ENCODE measurements at places on chromosomes 11 and 22.

DNA sequence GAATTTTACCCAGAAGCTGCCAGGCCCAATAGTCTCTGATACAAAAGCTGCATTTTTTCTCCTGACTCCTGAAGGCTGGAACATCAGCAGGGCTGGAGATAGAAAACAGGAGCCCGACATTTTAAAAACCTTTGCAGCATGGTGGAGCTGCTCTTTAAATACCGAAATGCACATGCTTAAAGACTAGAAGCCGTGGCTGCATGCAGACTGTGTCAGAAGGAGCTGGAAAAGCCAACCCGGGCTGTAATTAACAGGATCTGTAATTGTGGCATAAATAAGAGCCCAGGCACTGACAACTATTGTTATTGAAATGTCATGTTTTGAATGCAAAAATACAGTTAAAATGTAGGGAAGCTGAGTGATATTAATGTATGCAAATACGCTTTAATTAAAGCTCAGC lies 304.9 kb upstream of the PLET1 start:
- no peak for DNase-seq

DNA sequence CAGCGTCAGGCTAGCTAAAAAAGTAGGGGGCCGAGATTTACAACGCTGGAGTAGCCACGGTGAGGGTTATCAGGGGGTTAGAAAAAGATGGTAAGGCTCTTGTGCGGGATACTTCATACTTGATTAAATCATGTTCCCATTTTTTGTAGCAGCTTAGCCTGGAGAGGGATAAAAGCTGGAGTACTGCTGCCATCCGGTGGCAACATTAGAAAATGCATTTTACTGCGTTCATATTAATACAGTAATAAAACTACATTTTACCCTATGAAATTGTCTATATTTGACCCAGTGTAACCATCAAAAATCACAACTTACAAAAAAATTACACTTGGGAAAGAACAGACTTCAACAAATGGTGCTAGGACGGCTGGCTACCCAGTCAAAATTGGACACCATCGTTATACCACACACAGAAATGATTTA lies 17.3 kb downstream of the RPUSD4 start:
- DNase-seq = peak; percentile 41

DNA sequence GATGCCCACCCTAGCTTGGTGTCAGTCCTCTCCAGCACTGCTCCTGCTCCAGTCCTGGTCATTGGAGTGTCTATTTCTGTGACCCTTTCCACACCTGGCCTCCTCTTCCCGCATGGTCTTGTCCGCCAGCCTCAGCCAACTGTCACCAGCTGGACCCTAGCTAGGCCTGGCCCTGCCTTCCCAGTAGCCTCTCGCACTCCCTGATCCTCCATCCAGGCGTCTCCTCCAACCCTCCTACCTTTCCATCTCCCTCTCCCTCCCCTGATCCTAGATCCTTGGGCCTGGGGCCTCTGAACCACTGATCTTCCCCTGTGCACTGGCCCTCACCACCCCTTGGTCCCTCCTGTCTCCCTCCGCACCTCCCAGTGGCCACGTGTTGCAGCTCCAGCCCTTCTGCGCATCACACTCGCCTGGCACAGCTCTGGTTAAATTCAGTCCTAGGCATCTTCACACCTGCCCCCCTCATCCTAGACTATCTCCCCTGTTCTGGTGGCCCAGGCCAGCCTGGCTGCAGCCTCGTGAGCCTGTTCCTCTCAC lies 9.9 kb downstream of the SYNGR1 start:
- no peak for DNase-seq

GRCh38 chr22:46829941-46830715 lies 67.7 kb downstream of the TBC1D22A start:
- no peak for DNase-seq

DNA sequence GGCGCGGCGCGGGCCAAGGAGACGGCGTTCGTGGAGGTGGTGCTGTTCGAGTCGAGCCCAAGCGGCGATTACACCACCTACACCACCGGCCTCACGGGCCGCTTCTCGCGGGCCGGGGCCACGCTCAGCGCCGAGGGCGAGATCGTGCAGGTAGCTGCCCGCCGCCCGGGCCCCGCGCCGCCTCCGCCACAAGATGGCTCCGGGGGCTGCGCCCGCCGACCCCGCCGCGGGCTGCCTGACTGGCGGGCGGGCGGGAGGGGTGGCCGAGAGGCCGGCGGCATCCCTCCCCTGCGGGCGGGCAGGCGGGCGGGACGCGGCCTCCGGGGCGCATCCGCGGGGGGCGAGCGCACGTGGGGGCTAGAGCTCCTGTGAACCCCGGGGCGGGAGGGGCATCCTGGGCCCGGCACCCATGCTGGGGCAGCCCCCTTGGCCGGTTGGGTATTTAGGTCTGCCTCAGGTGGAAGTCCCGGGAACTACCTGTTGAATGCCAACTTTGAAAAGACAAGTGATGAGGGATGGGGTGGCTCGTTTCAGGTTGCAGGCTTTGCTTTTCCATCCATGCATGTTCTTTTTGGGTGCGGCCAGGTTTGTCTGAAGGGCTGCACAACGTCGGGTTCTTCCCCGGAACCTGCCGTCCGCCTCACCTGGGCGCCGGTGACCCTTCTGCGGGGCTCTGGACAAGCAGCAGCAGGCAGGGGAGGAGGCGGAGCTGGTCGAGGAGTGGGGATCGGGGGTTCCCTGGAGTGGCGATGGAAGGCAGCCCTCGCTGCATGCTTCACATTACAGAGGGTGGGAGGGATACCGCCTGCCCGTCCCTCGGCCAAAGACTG lies 760 bp downstream of the ZNRF3 start:
- peak; percentile 58 for DNase-seq
